Lower leg skin (tissue), 4 donors: ENCODE measurements at places on chromosomes 6 and 20.

DNA sequence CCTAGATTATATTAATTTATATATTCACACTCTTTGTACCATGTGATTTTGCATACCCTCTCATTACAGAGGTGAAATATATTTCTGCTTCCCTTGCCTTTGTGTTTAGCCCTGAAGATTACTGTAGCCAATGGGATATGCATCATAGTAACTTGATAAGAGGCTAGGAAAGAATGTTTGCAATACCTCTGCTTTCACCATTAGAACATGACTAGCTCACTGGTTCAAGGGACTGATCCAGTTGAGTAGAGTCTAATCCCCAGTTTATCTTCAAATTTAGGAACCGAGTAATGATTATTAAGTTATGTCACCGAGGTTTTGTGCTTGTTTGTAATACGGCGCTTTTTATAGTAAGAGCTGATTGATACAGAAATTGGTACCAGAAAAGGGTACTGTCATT lies 552.6 kb upstream of the GJE1 start:
- no peak for DNase-seq

DNA sequence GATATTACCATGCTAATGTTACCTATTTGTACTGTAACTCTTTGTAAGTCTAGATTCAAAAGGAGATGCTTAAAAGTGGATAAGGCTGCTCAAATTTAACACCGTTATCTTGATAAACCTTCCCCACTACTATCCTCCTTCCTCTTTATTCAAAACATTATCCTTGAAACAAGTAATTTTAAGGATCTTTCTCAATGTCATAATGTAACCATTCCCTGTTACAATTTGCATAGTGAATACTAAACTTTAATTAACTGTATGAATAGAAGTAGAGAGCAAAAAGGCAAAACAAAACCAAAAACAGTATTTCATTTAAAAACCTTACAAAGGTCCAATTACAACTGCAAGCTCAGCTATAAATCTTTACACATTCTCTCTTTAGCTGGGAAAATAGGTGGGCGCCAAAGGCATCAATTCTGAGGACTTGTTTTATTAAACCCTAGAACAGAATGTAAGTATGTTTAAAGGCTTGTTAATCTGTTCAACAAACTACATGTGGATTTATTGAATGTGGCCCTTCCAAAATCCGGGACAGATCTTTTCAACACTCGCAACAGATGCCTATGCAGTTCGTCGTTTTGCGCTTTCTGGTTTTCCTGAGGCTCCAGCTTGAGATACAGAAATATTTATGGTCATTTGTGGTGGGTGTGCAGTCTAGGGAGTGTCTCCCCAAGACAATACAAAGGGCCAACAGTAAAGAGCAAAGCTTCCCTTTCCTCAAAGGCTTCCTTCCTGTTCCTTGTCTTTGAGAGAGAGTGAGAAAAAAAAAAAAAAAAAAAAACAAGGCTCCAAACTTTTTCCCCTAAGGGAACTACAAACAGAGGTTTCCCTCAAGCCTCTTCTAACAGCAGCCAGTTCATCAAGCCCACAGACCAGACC lies 15.1 kb downstream of the KIF13A start:
- DNase-seq, result no peak

- no peak for DNase-seq
Measured at GRCh38 chr6:9205645-9206044, 770.3 kb upstream of the SLC35B3 start.

- no peak for DNase-seq
Measured at GRCh38 chr6:31042806-31043205, 32.5 kb downstream of the MUC22 start.

GRCh38 chr20:19009081-19009688 lies 195.6 kb downstream of the SCP2D1 start:
- DNase-seq, result no peak

DNA sequence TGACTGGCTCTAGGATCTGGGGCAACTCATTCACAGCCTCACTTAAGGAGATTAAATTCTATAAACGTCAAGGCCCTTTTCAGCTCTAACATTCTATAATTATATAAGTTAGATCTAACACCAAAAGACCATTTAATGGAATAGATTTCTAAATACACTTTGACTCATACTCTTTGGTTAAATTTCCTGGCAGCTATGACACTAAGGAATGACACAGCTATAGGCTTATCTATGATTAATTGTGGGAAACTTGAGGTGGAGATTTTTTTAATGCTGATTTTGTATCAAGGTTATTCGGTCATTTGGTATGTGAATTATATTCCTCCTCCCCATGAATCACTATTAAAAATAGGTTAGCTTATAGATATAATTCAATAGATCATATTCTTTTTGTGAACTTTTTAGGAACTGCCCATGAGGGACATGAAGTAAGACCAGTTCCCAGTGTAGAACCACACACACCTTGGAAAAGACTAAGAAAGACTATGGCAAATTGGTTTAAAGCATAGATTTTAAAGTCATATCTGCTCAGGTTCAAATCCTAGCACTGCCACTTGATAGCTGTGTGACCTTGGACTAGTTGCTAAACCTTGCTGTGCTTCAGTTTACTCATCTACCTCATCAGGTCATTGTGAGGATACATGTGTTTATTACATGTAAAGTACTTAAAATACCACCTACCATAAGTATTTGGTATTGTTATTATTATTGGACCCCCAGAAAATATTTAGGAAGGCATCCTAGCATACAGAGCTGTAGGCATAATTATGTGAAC lies 116.0 kb downstream of the CRYBG1 start:
- DNase-seq, result no peak

GRCh38 chr6:165571721-165572132 lies 91.3 kb downstream of the PDE10A start:
- no peak for DNase-seq

- DNase-seq, result peak; percentile 91
Measured at GRCh38 chr20:19661717-19662636, 96.1 kb upstream of the RIN2 start.

DNA sequence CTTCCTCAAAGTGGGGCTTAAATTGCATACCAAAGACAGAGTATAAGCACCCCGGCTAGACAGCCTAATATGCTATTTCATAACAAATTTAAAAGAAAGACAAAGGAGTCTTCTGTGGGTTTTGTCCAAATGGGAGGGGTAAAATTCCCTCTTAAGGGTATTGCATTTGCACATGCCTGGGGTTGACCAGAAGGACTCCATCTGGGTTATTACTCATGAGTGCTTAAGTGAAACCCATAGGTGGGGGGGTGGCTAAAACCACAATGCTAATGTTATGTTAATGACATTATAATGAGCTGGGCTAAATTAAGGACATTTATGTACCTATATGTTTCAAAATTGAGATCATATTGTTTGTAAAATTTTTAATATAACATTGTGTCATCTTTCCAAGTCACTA lies 15.0 kb downstream of the IMPG1 start:
- no peak for DNase-seq

DNA sequence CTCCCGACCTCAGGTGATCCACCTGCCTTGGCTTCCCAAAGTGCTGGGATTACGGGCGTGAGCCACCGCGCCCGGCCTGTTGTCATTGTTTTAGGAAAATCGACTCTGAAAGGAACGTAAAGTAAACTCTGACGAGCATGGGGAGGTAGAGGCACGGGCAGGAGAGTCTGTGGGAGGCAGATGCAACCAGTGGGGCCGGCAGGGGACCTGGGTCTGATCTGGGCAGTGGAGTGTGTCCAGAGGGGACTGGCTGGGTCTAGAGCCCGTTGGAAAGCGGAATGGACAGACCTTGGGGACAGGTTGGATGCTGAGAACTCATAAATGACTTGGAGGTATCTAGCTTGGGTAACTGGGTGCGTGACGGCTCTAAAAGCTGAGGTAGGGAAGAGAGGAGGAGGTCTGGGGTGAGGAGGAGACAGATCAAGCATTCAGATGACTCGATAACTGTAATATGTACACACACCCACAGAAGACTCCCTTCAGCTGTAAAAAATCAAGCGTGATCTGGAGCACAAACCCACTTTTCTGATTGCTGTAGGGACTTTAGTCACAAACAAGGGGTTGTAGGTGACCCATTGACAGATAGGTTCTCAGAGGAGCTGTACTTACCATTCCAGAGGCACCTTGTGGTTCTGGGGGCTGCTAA lies 22.4 kb downstream of the MANBAL start:
- peak; percentile 68 for DNase-seq
